ENCODE measurements at places on chromosomes 6 and 20.
A peak's percentile ranks its signal among the peaks of the same experiment; 100 is the strongest.

GRCh38 chr6:137792160-137793033, 74.7 kb upstream of the TNFAIP3 start:
- DNase-seq, result no peak

DNA sequence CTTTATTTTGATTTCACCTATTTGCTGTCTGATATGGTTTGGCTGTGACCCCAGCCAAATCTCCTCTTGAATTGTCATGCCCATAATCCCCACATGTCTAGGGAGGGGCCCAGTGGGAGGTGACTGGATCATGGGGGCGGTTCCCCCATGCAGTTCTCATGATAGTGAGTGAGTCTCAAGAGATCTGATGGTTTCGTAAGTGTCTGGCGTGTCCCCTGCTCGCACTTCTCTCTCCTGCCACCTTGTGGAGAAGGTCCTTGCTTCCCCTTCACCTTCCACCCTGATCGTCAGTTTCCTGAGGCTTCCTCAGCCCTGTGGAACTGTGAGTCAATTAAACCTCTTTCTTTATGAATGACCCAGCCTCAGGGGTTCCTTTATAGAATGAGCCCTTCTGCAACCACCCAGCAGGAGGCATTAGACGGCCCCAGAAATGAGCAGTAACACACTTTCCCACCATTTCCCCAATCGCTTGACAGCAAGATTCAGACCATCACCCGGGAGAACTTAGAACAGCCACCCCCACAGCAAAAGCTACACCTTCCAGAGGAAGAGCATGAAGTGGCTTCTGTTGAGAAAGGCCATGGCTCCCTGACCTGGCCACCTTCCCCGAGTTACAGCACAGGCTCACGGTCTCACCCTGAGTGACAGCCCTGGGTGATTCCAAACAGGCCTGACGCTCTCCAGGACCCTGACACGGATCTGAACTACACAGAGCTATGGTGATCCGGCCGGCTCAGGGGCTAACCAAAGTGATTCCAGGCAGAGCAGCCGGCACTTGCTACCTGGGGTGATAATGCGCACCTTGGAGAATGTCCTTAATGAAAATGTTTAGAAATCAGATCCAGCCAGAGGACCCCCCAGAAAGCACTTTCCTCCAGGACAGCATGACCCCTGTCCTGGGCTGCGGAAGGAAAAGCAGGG, 131.2 kb upstream of the CDH4 start:
- DNase-seq, result no peak

DNA sequence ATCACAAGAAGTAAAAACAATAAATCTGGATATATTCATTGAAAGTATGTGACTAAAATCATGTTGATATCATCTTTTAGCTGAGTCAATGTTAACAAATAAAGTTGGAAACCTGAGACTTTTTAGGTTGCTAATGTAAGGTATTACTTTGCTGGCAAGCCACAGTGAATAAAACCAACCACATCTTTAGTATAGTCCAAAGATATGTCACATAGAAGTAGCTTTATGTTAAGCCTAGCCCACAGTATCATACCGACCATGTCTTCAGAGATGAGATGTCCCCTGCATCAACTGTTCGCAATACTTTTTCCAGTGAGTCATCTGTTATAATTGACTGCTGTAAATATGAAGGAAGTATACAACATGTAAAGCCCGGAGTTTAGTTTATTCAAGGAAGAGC, 107.6 kb upstream of the MCHR2 start:
- DNase-seq, result no peak

GRCh38 chr6:30614044-30614842, 2.8 kb downstream of the PPP1R10 start:
- DNase-seq, result no peak

GRCh38 chr6:89706121-89706520, 67.6 kb upstream of the LYRM2 start:
- no peak for DNase-seq

DNA sequence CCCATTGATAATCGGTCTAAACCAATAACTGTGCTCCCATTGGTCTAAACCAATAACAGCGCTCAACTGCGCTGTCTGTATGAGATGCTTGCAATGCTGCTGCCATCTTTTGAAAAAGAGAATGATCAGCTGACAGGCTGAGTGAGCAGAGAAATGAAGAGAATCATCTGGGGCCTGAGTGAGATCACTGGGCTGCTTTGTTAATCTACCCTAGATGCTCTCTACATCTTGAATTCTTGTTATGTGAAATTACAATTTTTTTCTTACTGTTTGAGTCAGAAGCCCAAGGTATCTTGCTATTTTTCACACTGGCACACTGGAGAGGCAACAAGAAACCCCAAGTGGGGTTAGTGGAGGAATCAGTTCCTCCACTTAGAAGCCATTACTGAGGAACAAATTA, 91.5 kb upstream of the GCM1 start:
- no peak for DNase-seq

DNA sequence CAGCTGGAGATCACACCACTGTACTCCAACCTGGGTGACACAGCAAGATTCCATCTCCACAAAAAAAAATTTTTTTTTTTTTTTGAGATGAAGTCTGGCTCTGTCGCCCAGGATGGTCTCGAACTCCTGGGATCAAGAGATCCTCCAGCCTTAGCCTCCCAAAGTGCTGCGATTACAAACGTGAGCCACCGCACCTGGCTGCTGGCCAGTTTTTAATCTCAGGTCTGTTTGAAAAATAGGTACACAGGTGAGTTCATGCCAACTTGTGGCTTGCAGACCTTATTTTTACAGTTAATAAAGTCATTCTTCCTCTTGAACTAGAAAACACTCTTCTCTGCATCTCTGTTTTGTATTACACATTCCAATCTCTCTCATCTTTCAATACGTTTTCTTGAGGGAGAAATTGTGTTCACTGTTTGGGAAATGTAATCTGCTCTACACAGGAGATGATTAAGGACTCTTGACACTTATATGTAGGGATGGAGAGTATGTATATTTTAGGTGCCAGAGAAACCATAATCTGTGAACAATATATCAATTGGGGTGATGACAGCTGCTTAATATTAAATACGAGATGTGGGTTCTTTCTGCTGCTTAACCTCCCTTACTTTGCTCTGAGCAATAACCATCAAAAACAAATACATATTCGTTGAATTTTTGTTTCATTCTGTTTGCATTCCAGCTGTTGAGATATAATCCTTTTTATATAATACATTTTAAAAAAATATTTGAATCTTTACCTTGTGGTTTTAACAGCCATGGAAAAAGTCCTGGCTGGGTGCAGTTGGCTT, 17.7 kb upstream of the RIPOR3 start:
- DNase-seq, result no peak

DNA sequence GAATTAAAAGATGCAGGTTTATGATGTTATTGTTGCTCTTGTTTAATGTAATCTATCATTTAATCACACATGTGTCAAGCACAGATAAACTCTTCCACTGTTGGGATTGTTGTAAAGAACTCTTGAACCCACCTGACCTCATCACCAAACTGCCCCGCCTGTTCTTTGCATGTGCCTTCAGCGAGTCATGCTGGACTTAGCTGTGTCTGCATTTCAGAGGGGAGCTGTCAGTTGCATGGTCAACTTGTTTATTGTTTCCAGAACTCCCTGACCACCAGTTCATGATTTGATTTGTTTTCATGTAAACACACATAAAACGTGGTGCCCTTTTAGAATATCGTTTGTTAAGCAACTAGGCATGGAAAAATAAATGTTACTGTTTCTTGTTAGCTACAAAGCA, 93.6 kb downstream of the KHDC1L start:
- DNase-seq, result no peak

DNA sequence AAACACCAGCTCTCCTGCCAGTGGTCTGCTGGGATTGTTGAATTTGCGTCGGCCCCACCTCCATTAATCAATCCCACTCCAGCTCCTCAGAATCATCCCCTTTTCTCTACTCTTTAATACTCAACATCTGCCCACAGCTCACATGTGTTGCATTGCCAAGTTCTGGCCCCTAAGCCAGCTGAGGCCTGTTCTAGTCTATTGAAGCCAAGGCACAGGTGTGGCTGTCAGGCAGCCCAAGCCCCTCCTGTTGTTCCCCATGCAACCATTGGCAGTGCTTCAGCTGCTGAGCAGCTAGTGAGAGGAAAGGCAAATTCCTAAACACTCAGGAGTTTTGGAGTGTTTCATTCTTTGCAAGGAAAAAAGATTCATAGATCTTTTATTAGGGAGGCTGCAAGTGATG, 128.0 kb upstream of the NT5E start:
- no peak for DNase-seq

DNA sequence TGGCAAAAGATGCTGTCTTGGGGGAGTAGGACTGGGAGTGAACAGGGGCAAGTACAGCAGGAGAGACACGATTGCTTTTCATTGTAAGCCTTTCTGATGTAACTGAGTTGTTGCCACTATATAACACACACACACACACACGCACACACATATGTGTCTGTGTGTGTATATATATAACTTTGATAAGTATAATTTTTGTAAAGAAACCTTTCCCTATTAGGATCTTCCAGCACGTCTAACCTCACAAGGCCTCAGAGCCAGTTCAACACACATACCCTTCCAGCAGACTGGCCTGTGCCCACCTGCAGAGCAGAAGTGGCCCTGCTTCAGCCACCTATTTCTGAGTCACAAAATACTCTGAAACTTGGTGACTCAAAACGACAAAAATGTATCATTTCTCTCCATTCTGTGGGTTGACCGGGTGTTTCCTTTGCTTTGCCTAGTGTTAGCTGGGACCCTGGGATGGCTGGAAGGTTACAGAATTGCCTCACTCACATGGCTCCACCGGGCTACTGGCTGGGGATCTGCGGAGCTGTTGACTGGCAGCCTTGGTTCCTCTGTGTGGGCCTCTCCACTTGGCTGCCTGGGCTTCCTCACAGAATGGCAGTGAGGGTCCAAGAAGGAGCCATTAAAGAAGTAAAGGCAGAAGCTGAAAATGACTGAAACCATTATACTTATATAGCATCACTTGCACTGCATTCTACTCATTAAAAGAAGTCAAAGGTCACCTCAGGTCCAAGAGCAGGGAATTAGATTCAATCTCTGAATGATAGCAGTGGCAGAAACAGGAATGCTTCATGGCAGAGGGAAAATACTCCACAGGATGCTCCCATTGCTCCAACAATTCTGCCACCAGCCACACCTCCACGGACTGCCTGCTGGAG, 126.4 kb downstream of the BANF2 start:
- no peak for DNase-seq

GRCh38 chr6:159606786-159607185, 86.3 kb downstream of the SOD2 start:
- DNase-seq, result no peak

- no peak for DNase-seq
These were observed 2.0 kb upstream of the NPEPL1 start for GRCh38 chr20:58690396-58691135.

DNA sequence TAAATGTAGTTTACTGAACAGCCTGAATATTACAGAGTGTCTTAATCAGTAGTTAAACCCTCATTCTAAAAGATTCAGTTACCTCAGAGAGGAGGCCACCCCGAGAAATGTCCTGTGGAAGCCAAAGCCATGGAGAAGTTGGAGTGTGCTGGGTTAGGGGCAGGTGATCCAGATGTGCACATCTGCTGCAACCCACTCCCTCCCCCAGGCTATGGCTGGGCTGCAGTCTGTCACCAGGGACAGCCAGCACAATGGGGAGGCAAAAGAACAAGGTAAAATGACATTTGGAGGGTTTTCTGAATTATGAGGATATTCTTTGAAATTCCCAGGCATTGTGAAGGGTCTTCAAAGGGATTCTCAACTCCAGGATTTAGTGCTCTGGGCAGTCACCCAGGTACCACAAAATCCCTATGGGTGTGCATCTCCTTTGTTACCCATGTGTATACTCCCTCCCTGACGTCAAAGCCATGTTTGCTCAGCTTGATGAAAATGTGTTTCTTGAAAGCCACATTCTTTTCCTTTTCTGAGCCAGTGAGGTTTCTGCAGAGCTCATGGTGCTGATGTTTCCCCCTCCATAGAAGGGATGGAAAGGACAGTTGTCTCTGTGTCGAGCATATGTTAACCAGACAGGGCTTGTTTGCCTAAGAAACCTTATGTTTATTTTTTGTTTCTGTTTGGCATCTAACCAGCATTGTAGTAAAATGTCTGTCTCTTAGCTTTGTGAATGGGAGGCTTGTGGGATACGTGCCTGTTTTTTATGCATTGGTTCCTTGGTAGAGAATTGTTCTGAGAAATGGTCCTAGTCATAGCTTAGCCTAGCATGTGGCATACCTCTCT, 212.3 kb upstream of the TBX18 start:
- DNase-seq, result no peak

DNA sequence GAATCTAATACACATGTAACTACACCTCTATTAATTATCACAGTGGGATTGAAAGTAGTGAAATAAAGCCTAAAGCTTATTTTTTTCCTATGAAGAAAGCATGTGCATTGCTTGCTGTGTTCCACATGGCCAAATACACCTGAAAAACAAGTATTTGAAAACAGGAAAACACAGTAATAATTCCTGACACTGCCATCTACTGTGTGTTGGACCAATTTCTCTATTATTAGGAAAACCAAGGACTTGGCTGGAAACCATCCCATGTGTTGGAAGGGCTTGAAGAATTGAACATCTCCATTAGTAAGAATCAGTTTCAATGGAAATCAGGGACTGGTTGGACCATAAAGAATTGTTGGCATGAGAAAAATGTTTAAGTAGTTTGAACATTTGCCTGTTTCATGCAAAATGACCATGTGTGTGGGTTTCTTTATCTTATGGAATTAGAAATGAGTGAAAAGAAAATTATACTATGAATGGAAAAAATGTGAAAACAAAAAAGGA, 124.1 kb downstream of the PHF3 start:
- DNase-seq, result no peak

GRCh38 chr6:75693534-75693933, 55.5 kb upstream of the MYO6 start:
- no peak for DNase-seq

DNA sequence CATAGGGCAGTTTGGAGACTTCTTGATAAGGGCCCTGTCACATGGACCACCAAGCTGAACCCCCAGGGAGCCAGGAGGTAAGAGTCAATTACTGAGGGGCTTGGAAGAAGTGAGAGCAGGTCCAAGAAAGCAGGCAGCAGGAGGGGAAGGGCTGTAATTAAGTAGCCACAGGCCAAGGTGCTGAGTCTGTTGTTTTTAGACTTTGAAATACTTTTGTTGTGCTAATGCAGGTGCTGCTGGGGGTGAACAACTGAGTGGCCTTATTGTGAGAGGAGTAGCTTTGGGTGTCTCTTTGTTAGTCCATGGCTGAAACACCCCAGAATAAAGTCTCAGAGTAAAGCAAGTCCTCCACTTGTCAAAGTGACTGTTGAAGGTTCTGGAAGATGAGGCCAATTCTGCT, 267.0 kb upstream of the SUPT3H start:
- no peak for DNase-seq

GRCh38 chr6:38638941-38639497, 710 bp downstream of the BTBD9 start:
- DNase-seq, result peak; percentile 43

- DNase-seq, result no peak
These were observed 117.5 kb upstream of the SAMD5 start for GRCh38 chr6:147390909-147391536.

Data from stimulated activated CD8-positive, alpha-beta memory T cell treated with anti-CD3 and anti-CD28 coated beads, Interleukin-12 subunit alpha, Interleukin-12 subunit beta, amount 100 ng/mL, for 1 hour (primary cell).